CD4-positive, alpha-beta T cell treated with Interferon gamma for 1 hour (primary cell): ENCODE measurements at places on chromosomes 5 and 9.

- DNase-seq: no peak
Observed at GRCh38 chr5:143059976-143060765, 290.0 kb downstream of the ARHGAP26 start.

GRCh38 chr5:86837610-86838009, 219.9 kb downstream of the COX7C start:
- DNase-seq: no peak

GRCh38 chr5:6755519-6755918, 42.3 kb downstream of the TENT4A start:
- no peak for DNase-seq

DNA sequence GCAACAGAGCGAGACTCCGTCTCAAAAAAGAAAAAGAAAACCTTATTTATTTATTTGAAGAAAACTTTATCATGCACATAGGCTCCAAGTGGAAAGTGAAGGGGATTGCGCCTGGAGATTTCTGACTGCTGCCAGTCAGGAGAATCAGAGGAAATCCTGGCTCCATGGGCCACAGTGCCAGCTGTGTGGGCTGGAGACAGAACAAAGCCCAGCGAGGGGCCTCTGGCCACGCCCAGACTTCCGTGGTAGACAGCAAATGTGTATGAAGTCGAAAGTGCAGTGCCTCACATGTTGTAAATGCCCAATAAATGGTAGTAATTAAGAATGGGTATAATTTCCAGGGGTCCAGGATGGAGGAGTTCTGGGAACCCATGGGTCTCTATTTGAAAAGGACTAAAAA, 75.8 kb upstream of the WWC1 start:
- DNase-seq: no peak

- no peak for DNase-seq
Observed at GRCh38 chr5:96880444-96881164, 4.3 kb downstream of the ERAP2 start.

- peak; percentile 80 for DNase-seq
Observed at GRCh38 chr9:131590907-131591844, 45.9 kb downstream of the PRRT1B start.

DNA sequence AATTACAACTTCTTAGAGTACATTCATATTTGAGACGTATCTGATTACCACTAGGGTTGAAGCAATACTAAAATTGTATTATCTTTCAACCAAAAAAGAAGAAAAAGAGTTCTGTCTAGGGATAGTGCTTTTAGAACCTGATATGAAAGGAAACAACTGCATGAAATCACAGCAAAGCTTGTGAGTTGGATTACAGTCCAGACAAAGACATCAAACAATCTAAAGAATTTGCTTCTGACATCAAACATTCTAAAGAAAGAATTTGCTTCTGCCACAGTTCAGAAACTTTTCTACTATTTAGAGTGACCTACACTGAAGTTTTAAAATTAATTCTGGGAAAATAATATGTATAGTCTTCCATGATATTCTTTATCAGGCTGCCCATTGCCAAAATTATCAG, 1141.1 kb upstream of the ACO1 start:
- no peak for DNase-seq

GRCh38 chr9:115035841-115036612, 81.9 kb downstream of the TNC start:
- DNase-seq: no peak

DNA sequence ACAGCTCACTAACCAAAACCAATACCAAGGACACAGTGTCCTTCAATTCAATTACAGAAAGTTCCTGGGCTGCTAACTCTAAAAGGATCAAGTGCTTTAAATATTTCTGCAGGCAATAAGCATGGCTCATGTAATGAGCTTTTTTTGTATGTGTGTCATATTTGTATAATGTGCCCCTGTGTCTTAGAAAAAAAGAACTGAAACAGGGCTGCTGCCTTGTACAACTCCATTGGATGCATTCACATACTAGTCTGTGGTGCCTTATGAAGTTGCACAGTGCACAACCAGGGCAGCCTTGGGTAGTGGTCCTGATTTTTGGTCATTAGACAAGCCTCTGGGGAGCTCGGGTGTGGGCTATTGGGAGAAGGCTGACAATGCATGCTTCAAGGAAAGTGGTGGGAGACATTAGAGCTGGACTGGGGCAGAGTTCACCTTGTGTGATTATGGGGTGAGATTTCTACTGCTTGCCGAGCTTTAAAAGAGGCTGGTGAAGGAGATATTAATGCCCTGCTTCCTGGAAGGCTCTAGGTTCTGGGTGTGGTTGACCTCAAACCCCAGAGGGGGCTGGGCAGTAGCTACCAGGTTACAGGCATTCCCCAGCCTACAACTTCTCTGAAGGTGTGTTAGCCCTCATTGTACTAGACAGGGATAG, 3.6 kb upstream of the CPEB4 start:
- DNase-seq: peak; percentile 57

- no peak for DNase-seq
Observed at GRCh38 chr9:102862478-102862877, 132.7 kb upstream of the CYLC2 start.

DNA sequence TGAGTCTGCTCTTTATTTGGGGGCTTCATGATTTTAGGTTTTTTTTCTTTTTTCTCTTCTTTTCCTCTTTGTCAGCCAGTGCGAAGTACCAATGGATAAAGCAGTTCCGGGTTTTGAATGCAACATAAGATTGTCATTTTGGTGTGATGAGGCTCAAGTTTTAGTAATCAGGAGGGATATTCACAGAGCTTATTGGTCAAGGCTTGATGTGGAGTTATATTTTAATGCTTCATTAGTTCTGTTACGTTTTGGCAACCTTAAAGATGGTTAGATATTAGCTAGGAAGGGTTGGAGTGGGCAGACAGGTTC, 1.4 kb downstream of the PIK3R1 start:
- DNase-seq: no peak

DNA sequence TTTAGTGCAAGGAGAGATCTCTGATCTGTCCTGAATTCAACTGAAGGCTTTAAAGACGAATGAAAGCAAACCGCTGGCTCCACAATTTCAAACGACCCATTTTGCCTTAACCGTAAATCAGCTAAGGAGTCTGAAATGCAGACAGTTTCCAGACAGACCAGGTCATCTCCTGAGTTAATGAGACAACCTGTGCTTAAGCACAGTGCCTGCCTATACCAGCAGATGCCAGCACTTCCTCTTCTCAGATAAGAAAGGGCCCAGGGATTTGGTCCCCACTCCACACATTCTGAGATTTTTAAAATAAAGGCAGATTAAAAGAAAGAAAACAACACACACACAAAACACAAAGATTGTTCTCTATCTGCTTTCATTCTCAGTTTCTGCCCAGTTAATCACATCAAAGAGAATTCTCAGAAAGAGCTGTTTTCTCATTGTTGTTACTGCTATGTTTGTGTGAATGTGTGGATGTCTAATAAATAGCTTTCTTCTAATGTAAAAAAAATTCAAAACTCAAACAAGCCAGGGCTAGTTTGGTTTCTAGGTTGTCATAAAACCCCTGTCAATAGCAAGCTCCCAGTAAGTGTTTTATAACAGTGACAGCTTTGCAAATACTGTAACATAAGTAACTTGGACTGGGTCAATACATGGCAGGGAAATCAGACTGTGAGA, 157.7 kb upstream of the SLC24A2 start:
- no peak for DNase-seq

GRCh38 chr5:38673671-38674071, 117.2 kb upstream of the LIFR start:
- no peak for DNase-seq

GRCh38 chr9:137879566-137880150, 2.1 kb downstream of the CACNA1B start:
- DNase-seq: no peak

- DNase-seq: no peak
Observed at GRCh38 chr5:138212828-138213160, 329 bp downstream of the CDC23 start.

DNA sequence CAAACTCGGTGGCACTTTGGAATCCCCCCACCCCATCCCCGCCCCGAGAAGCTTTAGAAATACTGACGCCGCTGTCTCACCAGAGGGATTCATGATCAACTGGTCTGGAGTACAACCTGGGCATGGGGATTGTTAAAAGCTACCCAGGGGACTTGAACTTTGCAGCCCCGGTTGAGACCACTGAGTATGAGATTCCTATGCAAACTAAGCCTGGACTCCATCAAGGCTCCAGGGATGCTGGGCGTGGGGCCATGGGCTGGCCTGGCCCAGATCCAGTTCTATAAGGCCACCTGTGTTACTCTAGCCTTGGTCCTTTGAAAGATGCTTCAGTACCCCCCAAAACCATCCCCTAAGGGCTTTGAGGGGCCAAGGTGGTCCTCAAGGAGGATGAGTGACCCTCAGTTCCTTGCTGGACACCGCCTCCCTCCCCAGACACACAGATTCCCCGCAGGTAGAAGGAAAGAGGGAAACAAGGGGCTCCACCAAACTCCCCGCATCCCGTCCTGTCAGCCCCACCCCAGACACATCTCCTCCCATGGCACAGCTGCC, 68.5 kb downstream of the MRPL36 start:
- no peak for DNase-seq

DNA sequence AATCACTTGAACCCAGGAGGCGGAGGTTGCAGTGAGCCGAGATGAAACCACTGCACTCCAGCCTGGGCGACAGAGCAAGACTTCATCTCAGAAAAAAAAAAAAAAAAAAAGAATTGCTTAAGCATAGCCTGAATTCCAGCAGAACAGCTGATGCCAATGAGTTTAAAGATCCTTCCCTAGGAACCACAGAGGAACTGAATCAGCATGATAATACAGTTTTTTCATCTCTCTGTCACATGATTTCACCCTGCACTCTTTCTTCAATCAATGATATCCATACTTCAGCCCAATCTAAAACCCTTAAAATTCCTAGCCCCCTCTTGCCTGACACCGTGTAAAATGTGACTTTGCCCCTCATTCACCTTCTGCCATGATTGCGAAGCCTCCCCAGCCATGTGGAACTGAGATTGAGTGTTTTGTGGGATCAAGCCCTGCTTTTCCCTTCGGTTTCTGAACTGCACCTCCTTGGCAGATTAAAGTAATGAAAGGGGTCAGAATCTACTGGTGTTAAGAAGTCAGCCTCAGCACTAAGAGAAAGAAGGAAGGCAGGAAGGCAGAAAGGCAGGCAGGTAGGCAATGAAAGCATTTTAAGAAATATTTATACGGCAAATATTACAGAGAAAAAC, 20.9 kb upstream of the DMXL1 start:
- no peak for DNase-seq

DNA sequence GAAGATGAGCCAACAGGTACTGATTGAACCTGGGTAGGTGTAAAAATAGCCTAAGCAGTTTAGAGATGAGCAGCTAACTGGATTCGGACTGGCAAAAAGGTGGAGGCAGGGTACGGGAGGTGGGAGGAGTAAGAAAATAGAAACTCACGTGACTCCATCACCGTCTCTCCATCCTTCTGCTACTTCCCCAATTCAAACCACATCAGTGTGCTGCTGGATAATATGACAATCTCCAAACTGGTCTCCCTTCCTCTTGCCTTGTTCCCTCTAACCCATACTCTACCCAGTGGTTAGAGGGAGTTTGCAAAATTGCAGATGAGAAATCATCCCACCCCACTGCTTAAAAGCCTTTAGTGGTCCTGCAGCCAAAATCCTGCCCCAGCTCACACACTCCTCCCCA, 42.7 kb downstream of the RIGI start:
- DNase-seq: no peak
